Activated naive CD8-positive, alpha-beta T cell treated with anti-CD3 and anti-CD28 coated beads for 36 hours (primary cell): ENCODE measurements at places on chromosomes 7 and 10. TPM values are rescaled to one million over a fixed set of nuclear protein-coding genes. Genes with fewer than 3 reads are reported as not detected.

TLL2 gene
- total RNA-seq, result 0.19 TPM

DNA sequence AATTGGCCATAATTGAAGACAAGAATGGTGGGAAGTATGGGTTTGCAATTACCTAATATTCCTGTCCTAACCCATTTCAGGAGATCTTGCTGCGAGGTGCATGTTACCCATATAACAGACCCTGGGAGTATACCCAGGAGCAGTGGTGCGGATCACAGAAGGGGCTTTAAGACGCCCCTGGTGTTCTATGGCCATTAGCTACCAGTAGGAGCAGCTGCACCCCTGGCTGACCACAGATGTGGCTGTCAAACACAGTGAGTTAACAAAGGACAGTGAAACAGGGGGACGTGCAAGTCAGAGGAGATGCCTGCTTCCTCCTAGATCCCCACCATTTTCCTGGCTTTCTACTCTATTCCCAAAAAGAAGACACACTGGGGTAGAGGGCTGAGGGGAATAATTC is 25.2 kb downstream of the AOC1 start:
- no peak for DNase-seq
- H3K4me1 ChIP-seq, result peaks cover 4% of the 10 kb centered on the region

C10orf53 gene
- not detected for total RNA-seq

GRCh38 chr10:132477398-132478340 is 59.9 kb upstream of the INPP5A start:
- no peaks in the 10 kb centered on the region for H3K36me3 ChIP-seq
- no peaks in the 10 kb centered on the region for H3K4me1 ChIP-seq
- H3K4me3 ChIP-seq, result no peak overlapping the region
- no peak overlapping the region for H3K27ac ChIP-seq
- peaks cover 9% of the 10 kb centered on the region for H3K27me3 ChIP-seq

- H3K4me3 ChIP-seq, result no peak overlapping the region
- peaks cover 41% of the 10 kb centered on the region for H3K4me1 ChIP-seq
- H3K36me3 ChIP-seq, result peaks cover 44% of the 10 kb centered on the region
- no peak overlapping the region for H3K27ac ChIP-seq
Measured at GRCh38 chr10:110972231-110973134, 53.1 kb downstream of the SHOC2 start.

AIFM2 gene
- total RNA-seq, result 9.6 TPM

DNA sequence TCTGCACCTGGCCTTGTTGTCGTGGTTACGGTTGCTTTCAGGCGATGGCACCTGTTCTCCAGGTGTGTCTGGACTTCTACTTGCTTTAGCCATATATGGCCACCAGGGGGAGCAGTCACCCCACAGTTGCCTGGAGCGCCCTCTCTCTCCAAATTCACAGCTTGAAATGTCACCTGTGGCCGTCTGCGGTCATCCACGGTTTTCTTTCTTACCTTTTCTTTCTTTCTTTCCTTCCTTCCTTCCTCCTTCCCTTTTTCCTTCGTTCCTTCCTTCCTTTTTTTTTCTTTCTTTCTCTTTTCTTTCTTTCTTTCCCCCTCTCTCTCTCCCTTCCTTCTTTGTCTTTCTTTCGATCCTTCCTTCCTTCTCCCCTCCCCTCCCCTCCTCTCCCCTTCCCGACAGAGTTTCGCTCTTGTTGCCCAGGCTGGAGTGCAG is 150.5 kb upstream of the VKORC1L1 start:
- peaks cover 2% of the 10 kb centered on the region for H3K4me1 ChIP-seq
- peaks cover 6% of the 10 kb centered on the region for H3K36me3 ChIP-seq
- DNase-seq, result peak; percentile 54
- no peak overlapping the region for H3K27ac ChIP-seq
- H3K4me3 ChIP-seq, result no peak overlapping the region

ZSCAN21 gene
- 9.4 TPM for total RNA-seq

GARIN1A gene
- total RNA-seq, result 0.30 TPM

- H3K27me3 ChIP-seq, result no peaks in the 10 kb centered on the region
- no peak overlapping the region for H3K27ac ChIP-seq
- no peak for DNase-seq
- H3K36me3 ChIP-seq, result no peaks in the 10 kb centered on the region
- H3K4me1 ChIP-seq, result no peaks in the 10 kb centered on the region
- H3K4me3 ChIP-seq, result no peak overlapping the region
Measured at GRCh38 chr7:122764902-122765301, 62.2 kb upstream of the RNF148 start.

DNA sequence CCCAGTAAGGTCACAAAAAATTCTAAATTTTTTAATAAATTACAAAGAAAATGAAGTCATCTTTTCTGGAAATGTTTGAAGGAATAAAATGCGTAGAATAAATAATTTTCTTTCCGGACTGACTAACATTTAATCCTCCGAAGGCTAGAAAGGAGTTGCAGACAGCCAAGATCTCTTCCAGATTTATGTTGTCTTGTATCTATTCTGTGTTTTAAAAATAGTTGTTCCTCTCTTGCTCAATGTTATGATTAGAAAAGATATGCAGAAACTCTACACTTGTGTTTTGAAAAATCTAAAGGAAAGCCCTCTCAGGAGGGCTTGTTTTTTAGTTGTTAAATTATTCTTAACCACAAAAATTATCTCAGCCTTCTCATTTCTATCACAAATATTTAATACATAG is 70.7 kb downstream of the MACC1 start:
- H3K27ac ChIP-seq, result no peak overlapping the region
- no peak for DNase-seq
- no peaks in the 10 kb centered on the region for H3K4me1 ChIP-seq
- H3K4me3 ChIP-seq, result no peak overlapping the region
- no peaks in the 10 kb centered on the region for H3K27me3 ChIP-seq
